SK-MEL-5 (cell line): ENCODE measurements at places on chromosomes 1 and 21. TPM values are rescaled to one million over a fixed set of nuclear protein-coding genes. Genes with fewer than 3 reads are reported as not detected.

AMY1C gene
- total RNA-seq: not detected in 2 replicates

MNDA gene
- total RNA-seq: not detected in 2 replicates

GPR3 gene
- total RNA-seq: 1.7 and 2.1 TPM in 2 replicates

NBPF4 gene
- not detected in 2 replicates for total RNA-seq

E2F2 gene
- total RNA-seq: 3.8 and 4.1 TPM in 2 replicates

PDXK gene
- 63.5 and 69.9 TPM in 2 replicates for total RNA-seq

ERICH3 gene
- not detected in 2 replicates for total RNA-seq

TRIM67 gene
- total RNA-seq: 0.03 TPM in 1 of 2 replicates, not detected in the other

ROR1 gene
- total RNA-seq: 2.6 and 2.8 TPM in 2 replicates

SPRR2G gene
- total RNA-seq: not detected in 2 replicates

SYT6 gene
- total RNA-seq: 0.13 TPM in 1 of 2 replicates, not detected in the other

RIIAD1 gene
- total RNA-seq: 0.85 TPM in 1 of 2 replicates, not detected in the other

SYCP1 gene
- total RNA-seq: not detected in 2 replicates

PCSK9 gene
- total RNA-seq: 0.11 and 0.26 TPM in 2 replicates

OPRD1 gene
- total RNA-seq: under 0.01 TPM in 1 of 2 replicates, not detected in the other

UTS2 gene
- total RNA-seq: not detected in 2 replicates

GBP6 gene
- total RNA-seq: 0.08 and 0.18 TPM in 2 replicates

PAPPA2 gene
- total RNA-seq: 1.3 and 2.0 TPM in 2 replicates

DDAH1 gene
- total RNA-seq: 4.4 and 5.5 TPM in 2 replicates

KLF17 gene
- not detected in 2 replicates for total RNA-seq

CD101 gene
- total RNA-seq: not detected in 2 replicates

ACTL8 gene
- 0.40 and 1.1 TPM in 2 replicates for total RNA-seq

OR2T11 gene
- not detected in 2 replicates for total RNA-seq

SLC45A1 gene
- total RNA-seq: not detected in 2 replicates

AK5 gene
- total RNA-seq: 0.11 and 0.51 TPM in 2 replicates

PCP4 gene
- total RNA-seq: 0.43 TPM in 1 of 2 replicates, not detected in the other

ZNF436 gene
- total RNA-seq: 8.1 and 8.5 TPM in 2 replicates

GSTM1 gene
- total RNA-seq: not detected in 2 replicates

RCAN3 gene
- 9.2 and 10.3 TPM in 2 replicates for total RNA-seq

MYOM3 gene
- not detected in 2 replicates for total RNA-seq

ZFP69 gene
- total RNA-seq: 4.0 and 5.7 TPM in 2 replicates

CLCA4 gene
- total RNA-seq: not detected in 2 replicates

SPRR1B gene
- total RNA-seq: not detected in 2 replicates

CKS1B gene
- total RNA-seq: 122 and 157 TPM in 2 replicates

CR1 gene
- total RNA-seq: not detected in 2 replicates

TEX38 gene
- total RNA-seq: not detected in 2 replicates

BNIPL gene
- total RNA-seq: 0.11 and 0.16 TPM in 2 replicates

HES3 gene
- total RNA-seq: not detected in 2 replicates

RNPC3 gene
- 5.5 and 6.1 TPM in 2 replicates for total RNA-seq

KCNJ9 gene
- total RNA-seq: not detected in 2 replicates

BSND gene
- total RNA-seq: not detected in 2 replicates

PTGER3 gene
- total RNA-seq: 0.03 and 0.05 TPM in 2 replicates

LCE2C gene
- total RNA-seq: not detected in 2 replicates

KIF26B gene
- 1.4 and 1.5 TPM in 2 replicates for total RNA-seq

MYBPH gene
- not detected in 2 replicates for total RNA-seq

KRTAP6-2 gene
- not detected in 2 replicates for total RNA-seq

SLFNL1 gene
- 0.05 and 0.16 TPM in 2 replicates for total RNA-seq

KLHDC7A gene
- not detected in 2 replicates for total RNA-seq

PTCH2 gene
- total RNA-seq: 0.03 TPM in 1 of 2 replicates, not detected in the other

PLEKHO1 gene
- 22.9 and 23.2 TPM in 2 replicates for total RNA-seq

CBR3 gene
- total RNA-seq: 18.5 and 23.1 TPM in 2 replicates

L1TD1 gene
- total RNA-seq: not detected in 2 replicates

FNDC5 gene
- total RNA-seq: 0.42 TPM in 1 of 2 replicates, not detected in the other

CELA3B gene
- not detected in 2 replicates for total RNA-seq

OR2AK2 gene
- total RNA-seq: not detected in 2 replicates

CAMK1G gene
- total RNA-seq: not detected in 2 replicates

RGL1 gene
- total RNA-seq: 5.9 and 6.0 TPM in 2 replicates

TSPAN2 gene
- total RNA-seq: not detected in 2 replicates

ZBTB8A gene
- total RNA-seq: 3.2 and 3.7 TPM in 2 replicates

PRDM16 gene
- total RNA-seq: 0.27 and 0.61 TPM in 2 replicates
